ENCODE measurements at places on chromosomes 16 and 17. TPM values are rescaled to one million over a fixed set of nuclear protein-coding genes. Genes with fewer than 3 reads are reported as not detected.

GRCh38 chr17:65688307-65688706 is 126.9 kb upstream of the AXIN2 start:
- H3K36me3 ChIP-seq = no peaks in the 10 kb centered on the region
- no peaks in the 10 kb centered on the region for H3K4me1 ChIP-seq
- H3K4me3 ChIP-seq = no peak overlapping the region
- DNase-seq = no peak
- no peaks in the 10 kb centered on the region for H3K27me3 ChIP-seq

DNA sequence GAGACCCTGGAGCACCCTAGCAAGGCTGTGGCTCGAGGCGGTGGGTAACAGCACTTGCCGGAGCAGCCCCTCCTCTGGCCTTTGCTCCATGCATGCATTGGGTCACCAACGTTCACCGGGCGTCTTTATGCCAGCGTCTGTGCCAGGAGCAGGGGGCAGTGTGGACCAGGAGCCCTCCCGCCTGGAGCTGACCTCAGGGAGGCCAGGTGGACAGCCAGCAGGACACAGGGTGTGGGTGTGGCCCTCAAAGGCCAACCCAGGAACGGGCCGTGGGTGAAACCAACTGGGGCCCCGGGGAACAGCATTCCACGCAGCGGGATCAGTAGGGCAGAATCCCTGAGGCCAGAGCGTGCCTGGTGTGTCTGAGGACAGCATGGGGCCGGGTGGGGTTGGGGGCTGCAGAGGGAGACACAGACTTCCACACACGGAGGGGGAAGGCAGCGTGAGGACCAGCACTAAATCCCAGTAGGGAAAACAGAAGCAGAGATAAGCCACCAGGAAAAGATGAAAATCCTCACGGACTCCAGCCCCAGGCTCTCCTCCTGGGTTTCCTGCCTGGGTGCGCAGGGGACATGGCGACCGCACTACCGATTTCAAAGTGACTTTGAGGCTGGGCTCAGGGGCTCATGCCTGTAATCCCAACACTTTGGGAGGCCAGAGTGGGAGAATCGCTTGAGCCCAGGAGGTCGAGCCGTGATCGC is 2.9 kb upstream of the CD7 start:
- H3K27me3 ChIP-seq = no peaks in the 10 kb centered on the region
- H3K4me1 ChIP-seq = no peaks in the 10 kb centered on the region
- no peak overlapping the region for H3K4me3 ChIP-seq
- H3K36me3 ChIP-seq = no peaks in the 10 kb centered on the region
- no peak for DNase-seq
- no peak overlapping the region for H3K27ac ChIP-seq

DNA sequence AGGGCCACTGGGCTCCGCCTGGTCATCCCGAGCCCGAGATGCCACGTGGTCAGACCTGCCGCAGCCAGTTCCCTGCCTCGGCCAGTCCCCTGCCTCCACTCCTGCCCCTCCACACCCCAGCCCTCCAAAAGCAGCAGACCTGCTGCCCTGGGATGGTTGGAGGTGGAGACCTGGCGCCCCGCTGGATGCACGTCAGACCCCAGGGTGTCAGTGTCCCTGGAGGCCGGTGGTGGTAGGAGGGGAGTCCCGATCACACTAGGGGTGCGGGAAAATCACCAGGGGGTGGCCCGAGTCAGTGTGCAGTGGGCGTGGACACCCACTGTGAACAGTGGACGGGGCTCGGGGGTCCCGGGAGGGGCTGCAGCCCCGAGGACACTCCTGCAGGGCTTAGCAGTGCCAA is 26.9 kb downstream of the TPSG1 start:
- no peaks in the 10 kb centered on the region for H3K4me1 ChIP-seq
- no peaks in the 10 kb centered on the region for H3K27me3 ChIP-seq
- H3K4me3 ChIP-seq = no peak overlapping the region
- H3K27ac ChIP-seq = no peak overlapping the region

DNA sequence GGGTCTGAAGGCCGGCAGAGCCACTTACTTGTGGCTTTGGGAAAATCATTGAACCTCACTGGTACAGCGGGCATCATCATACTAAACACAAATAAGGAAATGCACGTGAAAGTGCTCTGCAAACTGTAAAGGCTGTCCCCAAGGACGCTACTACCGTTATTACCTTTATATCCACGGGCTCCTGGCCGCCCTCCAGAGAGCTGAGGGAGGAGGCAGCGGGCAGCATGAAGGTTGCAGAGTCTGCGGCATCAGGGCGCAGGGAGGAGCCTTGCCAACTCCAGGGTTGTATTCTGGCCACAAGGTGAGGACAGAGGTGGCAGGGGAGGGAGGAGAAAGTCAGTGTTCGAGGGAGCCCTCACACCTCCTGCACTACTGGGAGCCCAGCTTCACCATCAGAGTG is 68.3 kb upstream of the GCSH start:
- no peak overlapping the region for H3K4me3 ChIP-seq
- H3K27ac ChIP-seq = no peak overlapping the region
- no peaks in the 10 kb centered on the region for H3K4me1 ChIP-seq
- no peaks in the 10 kb centered on the region for H3K27me3 ChIP-seq

DNA sequence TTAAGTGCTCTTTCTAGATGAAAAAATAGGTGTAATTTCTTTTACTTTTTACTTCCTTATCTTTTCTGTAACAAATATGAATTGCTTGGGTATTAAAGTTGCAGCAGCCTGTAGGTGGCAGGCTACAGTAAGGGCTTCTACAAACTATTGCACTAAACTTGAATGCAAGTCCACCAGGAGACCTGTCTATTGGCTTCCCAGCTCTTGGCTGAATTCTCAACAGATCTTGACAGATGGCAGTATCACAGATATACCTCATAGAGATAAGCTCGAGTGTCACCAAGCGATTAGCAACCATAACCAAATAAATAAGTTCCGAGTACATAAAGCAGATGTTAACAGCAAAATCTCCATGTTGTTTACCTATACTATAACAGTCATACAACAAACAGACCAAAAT is 5.9 kb downstream of the BBS2 start:
- peak; percentile 45 for DNase-seq
- peaks cover 11% of the 10 kb centered on the region for H3K36me3 ChIP-seq
- no peaks in the 10 kb centered on the region for H3K27me3 ChIP-seq
- no peaks in the 10 kb centered on the region for H3K4me1 ChIP-seq
- H3K4me3 ChIP-seq = no peak overlapping the region
- H3K27ac ChIP-seq = no peak overlapping the region

DNA sequence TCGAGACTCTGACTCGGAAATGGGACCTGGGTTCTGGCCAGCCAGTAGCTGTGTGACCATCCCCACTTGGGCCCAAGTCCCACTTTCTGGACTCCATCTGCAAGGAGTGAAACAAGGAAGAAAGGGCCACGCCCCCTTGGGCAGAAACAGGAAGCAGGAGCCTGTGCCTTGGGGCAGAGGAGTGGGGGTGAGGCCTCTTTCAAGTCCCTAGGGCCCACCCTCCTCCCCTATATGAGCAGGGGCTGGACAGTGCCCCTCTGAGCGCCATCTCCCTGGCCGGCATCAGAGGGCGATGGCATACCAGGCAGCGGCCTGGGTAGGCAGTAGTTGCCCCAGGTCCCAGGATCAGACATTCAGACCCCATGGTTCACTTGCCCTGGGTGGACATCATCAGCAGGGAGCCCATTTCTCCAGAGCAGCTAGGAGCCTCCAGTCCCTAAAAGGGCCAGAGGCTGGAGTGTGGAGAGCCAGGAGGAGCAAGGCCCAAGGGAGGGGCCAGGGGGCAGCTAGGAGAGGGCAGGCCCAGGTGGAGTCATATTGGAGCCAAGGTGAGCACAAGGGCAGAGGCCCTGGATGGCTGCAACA is 7.1 kb downstream of the BCAR1 start:
- H3K36me3 ChIP-seq = no peaks in the 10 kb centered on the region
- peak; percentile 74 for DNase-seq
- H3K27ac ChIP-seq = peak overlapping the region; percentile 82
- no peak overlapping the region for H3K4me3 ChIP-seq

ENPP7 gene
- 0.31 TPM for total RNA-seq

EXOC3L1 gene
- 11.4 TPM for total RNA-seq

CX3CL1 gene
- 22.8 TPM for total RNA-seq
